Smooth muscle cell of the brain vasculature (primary cell): ENCODE measurements at places on chromosomes 1 and 21.

- DNase-seq, result no peak
Measured at GRCh38 chr1:201282931-201283829, at the start of gene PKP1. PKP1 (plus strand) TSS chr1:201283506; CDS start chr1:201283703, 197 bp downstream.

- no peak for DNase-seq
Measured at GRCh38 chr1:77467021-77467595, 185.3 kb downstream of the AK5 start.

- no peak for DNase-seq
Measured at GRCh38 chr1:188817814-188818213, 1659.8 kb downstream of the BRINP3 start.

DNA sequence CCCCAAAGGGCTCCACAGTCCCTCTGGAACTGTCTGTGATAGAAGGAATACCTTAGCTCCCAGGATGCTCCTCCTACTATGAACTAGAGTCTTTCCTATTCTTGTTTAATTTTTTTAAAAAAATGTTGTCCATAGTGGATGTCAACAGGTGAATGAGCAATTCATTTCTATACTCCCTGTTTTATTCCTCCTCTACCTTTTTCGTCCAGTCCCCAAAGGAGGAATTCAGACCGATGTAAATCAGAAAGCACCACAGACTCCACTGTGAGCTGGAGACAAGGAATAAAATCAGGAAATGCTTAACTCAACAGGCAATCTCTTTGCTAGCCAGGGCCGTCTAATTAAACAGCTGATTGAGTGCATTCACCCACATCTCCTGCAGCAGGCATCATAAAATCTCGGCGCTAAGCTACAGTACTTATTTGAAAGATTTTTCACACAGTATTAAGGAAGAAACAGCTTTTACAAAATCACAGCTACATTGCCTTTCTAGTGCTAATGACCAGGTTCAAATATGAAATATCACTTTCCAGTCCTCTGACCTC, 381.6 kb downstream of the SIPA1L2 start:
- no peak for DNase-seq

DNA sequence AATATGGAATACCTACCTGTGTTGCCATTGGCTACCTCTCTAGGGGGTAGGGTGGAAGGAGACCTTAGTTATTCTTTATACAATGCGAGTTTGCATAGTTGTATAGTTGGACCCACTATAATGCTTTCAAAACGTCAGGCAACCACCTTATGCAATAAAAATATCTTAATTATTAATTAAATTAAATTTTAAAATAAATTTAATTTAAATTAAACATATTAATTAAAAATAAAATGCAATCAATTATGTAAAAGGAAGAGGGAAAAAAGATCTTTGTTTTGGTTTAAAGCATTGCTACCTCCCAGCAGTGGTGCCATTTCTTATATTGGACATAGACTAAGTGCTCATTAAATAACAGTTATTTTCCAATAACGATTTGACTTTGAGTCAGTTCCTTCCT, 22.3 kb downstream of the GPA33 start:
- DNase-seq, result no peak

- no peak for DNase-seq
Measured at GRCh38 chr1:173249349-173249748, 42.2 kb upstream of the TNFSF4 start.

- no peak for DNase-seq
Measured at GRCh38 chr1:8520483-8520966, 202.6 kb downstream of the SLC45A1 start.

DNA sequence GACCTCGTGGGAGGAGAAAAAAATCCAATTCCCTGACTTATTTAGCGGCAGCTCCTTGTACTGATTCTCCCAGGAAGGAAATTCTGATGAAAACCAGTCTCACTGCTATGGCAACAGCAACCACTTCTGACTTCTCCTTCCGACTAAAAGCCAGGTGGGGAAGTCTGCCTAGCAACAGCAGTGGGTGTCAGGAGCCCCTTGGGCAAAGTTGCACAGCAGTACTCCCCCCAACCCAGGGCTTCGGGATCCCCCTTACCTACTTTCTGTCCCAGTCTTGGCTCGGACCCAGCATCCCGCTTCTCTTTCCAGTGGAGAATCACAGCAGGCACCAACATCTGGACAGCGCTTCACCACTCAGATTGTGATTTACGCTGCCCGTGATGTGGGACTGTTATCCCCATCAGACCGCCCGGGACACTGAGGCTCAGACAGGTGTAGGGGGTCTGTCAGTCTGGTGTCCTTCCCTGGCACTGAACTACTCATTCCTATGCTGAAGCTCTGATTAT, 24.6 kb downstream of the NKAIN1 start:
- no peak for DNase-seq

- no peak for DNase-seq
Measured at GRCh38 chr1:13536571-13536970, 22.8 kb upstream of the LRRC38 start.

DNA sequence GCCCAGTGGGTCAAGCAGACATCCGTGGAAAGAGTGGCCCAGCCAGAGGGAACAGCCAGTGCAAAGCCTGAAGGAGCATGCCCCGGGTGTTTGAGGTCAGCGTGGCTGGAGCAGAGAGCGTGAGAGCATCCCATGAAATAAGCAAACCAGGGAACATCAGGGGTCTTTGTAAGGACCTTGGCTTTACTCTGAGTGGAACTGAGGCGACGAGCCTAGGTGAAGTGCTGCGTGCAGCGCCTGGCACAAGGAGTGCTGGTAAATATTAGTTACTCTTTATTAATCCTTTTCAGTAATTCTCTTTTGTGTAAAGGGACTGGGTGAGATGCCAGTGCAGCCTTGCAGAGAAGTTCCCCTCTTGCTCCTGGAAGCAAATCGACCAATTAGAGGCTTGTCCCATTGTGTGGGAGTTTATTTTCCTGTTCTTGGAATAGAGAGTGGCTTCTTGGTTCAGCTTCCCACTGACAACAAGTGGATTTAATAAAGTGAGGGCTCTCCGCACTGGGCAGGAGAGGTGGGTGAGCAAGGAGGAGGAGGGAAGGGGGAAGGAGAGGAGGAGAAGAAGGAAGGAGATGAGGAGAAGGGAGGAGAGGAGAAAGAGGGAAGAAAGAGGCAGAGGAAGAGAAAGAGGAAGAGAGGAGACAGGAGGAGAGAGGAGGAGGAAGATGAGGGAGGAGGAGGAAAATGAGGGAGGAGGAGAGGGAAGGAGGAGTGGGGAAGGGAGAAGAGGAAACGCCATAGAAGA, 37.6 kb upstream of the DISP3 start:
- DNase-seq, result no peak

- DNase-seq, result peak; percentile 35
Measured at GRCh38 chr1:111507411-111508201, 4.2 kb upstream of the ADORA3 start.

DNA sequence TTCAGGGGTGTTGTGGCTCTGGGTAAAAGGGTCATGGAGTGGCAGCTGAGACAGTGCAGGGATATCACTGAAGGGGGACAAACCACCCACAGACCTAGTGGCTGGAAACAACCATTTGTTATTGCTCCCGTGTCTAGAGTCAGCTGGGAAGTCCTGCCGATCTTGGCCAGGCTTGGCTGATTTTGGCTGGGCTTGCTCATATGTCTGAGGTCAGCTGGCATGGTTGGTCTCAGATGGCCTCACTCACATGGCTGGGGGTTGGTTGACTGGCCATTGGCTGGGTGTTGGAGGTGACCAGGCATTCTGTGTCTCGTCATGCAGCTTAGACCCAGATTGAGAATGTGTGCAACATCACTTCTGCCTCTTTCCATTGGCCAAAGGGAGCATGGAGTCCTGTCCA, 203.8 kb upstream of the POU3F1 start:
- DNase-seq, result no peak

GRCh38 chr1:172340520-172340919, 80.0 kb upstream of the C1orf105 start:
- DNase-seq, result no peak

- no peak for DNase-seq
Measured at GRCh38 chr1:17772615-17773212, 17.6 kb downstream of the ACTL8 start.

DNA sequence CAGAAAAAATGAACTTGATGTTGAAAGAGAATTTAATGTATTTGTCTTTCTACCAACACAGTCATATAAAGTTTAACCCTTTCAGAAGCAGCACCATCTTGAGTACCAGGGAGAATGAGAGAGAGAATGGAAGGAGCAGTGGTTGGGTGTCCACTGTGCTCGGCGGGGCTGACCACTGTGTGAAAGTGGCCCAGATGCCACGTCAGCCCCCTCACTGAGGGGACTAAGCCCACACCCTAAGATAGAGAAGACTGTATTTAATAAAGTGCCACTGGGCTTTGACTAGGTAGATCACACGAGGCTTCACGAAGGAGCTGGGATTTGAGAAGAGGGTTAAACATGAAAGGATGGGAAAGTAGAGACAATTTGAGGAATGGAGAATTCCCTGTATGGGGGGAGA, 31.2 kb downstream of the BATF3 start:
- no peak for DNase-seq

DNA sequence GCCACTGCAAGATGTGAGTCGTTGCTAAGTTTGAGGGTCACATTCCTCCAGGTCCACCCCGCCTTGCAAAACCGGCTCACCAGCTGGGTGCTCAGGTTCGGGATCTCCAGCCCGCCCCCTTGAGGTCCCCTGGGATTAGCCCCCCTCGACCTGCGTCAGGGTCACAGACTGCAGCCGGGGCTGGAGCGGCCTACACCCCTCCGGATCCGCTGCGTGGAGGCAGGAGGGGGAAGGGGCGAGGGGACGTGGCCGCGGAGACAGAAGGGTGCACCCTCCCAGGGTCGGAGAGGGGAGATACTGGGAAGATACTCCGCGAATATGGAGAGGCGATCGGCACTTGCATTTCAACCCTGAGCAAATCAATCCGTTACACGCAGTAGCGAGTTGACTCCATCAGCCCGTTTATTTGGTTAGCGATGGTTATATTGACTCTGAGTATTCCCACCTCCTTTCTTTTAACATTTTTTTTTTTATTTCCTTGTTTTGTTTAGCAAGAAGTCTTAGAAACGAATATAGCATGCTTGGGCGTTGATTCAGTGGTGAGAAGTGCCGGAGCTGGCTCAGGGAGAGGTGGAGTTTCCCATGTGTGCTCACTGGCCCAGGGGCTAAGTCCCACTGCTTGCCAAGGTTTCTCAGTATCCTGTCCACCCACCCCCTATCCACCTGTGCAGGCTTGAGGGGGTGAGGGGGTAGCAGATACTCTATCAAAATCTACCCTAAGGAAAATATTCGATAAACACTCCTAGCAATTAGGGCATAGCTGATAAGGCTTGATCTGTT, 997 bp downstream of the IFNAR2 start:
- no peak for DNase-seq

DNA sequence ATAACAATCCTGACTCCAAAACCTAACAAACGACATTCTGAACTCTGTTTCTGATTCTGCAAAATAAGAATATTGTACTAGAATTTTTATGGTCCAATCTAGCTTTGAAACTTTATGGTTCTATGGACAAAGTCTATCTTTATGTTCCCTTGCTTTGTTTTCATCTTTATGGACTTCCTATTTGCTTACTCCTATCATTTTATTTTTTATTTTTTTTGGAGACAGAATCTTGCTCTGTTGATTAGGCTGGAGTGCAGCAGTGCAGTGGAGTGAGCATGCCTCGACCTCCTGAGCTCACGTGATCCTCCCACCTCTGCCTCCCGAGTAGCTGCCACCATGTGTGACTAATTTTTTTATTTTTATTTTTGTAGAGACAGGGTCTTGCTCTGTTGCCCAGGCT, 3.6 kb downstream of the NRAS start:
- DNase-seq, result no peak

- DNase-seq, result no peak
Measured at GRCh38 chr1:24155011-24155782, 12.3 kb upstream of the IL22RA1 start.
